ENCODE measurements at places on chromosomes 5 and 9.
A peak's percentile ranks its signal among the peaks of the same experiment; 100 is the strongest.

DNA sequence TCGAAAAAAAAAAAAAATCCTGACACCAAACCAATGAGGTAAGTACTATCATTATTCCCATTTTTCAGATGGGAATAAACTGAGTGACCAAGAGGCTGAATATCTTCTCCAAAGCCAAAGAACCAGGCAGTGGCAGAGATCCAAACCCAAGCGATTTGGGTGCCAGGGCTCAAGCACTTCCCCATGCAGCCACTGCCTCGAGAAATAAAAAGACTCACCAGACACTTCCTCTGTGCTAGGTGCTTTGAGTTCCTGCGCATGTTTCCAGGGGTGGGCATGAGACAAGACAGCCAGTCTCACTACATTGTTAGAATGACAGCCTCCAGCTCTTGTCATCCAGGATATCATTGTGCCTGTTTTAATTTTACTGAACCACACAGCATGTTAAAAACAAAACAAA is 2.3 kb upstream of the RPL26L1 start:
- peak; percentile 16 for DNase-seq

DNA sequence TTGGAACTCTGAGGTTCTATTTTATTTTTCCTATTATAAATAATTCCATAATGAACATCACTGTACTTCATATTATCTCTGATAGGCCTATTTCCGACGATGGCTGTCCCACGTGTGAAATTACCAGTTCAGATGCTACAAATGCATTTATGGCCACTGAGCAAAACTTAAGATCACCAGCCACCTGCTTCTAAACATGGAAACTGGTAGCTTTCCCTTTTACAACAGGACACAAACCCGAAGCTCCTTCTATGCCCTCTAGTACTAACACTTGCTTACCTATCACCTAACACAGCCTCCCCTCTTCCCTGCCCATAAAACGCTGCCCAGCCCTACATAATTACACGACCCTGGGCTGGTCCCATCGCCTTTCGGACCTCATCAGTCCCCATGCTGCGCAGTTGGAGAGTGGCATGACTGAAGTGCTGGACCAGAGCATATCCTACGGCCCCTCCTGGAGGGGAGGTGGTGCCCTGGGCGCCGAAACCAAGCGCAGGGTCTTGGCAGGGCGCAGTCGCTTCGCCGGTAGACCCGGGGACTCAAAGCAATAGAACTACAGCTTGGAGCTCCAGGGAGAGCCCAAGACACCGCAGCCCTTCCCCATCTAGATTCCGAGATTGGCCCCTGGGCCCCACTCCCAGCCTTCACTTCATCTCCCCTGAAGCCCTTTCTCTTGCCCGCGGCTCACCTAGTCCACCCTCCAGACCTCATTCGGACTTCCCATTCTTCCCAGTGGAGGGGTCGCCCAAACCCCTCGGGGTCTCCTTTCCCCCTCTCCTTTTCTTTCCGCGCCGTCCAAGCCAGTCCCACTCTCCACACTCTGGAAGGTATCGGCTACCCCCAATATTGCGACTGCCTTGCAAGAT is 1.0 kb upstream of the SAP30L start:
- DNase-seq: no peak

DNA sequence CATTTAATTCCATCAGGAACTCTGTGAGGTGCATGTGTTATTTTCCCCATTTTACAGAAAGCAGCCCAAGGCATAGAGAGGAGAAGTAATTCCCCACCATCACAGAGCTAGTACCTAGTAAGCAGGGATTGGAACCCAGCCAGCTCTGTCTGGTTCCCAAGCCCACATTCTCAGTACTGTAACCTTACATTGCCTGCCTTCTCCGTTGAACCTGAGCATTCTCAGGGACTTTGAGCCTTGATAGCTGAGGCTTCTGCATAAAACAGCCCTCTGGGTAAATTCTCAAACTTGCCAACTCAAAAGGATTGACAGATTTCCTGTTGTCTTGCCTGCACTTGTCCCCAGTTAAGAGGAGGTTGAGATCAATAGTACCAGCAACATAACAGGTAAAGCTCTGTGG is 9.2 kb upstream of the GLE1 start:
- DNase-seq: no peak

- DNase-seq: no peak
These were observed 27.1 kb downstream of the ZDHHC11B start for GRCh38 chr5:757346-757930.

DNA sequence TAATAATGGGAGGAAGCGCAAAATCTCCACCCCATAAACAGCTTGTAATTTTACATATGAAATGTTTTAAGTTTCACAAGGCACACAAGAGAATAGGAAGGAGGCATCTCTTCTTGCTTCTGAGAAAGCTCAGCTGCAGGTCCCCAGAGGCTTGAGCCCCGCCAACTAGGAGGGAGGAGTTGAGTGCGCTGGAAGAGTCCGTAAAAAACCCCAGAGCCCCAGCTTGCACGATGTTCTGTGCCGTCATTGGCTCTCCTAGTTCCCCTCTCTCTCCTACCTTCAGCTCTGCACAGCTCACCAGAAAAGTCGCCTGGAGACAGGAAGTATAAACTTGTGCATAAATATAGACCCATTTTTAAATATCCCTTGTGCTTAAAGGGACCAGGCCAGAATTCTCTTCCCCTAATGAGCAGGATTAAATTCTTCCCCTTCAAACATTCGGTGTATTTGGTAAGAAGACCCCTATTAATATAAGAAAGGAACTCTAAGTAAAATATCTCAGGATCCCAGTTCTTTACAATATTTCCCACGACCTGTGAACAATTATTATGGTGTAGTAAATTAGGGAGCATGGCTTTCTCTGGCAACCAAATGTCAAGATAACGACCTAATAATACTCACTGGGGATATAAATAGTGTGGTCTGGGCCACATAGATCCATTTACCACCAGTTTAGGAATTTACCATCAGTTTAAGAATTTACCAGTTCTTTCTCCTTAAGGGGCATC is 13.7 kb downstream of the GLRX start:
- DNase-seq: peak; percentile 91

- no peak for DNase-seq
These were observed 3.7 kb upstream of the PAPPA start for GRCh38 chr9:116149844-116150243.

All from inflammatory macrophage (primary cell).